Fibroblast of skin of back (primary cell): ENCODE measurements at places on chromosomes 1 and 21.
A peak's percentile ranks its signal among the peaks of the same experiment; 100 is the strongest.

- no peak for DNase-seq
These were observed 10.9 kb upstream of the GUCA2A start for GRCh38 chr1:42175314-42176054.

DNA sequence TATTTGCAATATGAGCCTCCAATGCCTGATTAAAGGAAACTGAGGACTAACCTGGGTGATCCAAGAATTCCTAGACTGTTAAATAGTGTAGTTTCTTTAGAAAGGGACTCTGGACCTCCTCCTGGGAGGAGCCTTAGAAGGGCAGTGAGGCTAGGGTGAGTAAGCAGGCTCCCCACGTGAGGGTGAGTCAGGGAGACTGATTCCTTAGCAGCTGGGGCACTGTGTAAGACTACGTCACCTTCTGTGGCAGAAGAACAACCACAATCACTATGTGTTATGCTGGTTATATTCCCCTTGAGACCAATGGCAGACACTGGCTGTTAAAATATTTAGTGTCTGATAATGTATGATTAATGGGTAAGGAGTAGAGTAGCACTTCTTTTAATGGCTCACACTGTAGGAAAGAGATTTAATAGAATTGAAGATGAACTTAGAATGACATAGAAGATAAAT, 53.3 kb upstream of the SYT14 start:
- DNase-seq, result peak; percentile 100

- no peak for DNase-seq
These were observed 97.9 kb downstream of the TRIM11 start for GRCh38 chr1:228308628-228309325.

- no peak for DNase-seq
These were observed 24.5 kb upstream of the SOD1 start for GRCh38 chr21:31634993-31635392.

- no peak for DNase-seq
These were observed 170.0 kb downstream of the FCRL5 start for GRCh38 chr1:157382351-157382750.
